ENCODE measurements at places on chromosomes 1 and 21.
A peak's percentile ranks its signal among the peaks of the same experiment; 100 is the strongest.

DNA sequence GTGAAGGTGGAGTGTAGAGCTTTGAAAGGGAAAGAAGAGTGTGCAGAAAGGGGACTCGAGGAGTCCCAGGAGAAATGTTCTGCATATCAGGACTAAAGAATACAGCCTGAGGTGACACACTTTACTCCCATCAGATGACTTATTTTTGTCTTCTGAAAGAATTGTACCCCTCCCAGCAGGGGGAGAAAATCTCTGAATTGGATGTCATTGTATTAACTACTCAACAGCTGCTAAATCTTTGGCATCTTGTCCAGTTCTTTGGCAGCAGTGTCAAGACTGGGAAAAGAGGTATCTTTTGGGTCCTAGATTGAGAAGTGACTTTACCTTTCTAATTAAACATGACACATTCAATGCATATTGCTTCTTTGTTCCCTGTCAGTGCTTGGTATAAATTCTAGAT lies 18.9 kb downstream of the UBE4B start:
- DNase-seq: no peak

DNA sequence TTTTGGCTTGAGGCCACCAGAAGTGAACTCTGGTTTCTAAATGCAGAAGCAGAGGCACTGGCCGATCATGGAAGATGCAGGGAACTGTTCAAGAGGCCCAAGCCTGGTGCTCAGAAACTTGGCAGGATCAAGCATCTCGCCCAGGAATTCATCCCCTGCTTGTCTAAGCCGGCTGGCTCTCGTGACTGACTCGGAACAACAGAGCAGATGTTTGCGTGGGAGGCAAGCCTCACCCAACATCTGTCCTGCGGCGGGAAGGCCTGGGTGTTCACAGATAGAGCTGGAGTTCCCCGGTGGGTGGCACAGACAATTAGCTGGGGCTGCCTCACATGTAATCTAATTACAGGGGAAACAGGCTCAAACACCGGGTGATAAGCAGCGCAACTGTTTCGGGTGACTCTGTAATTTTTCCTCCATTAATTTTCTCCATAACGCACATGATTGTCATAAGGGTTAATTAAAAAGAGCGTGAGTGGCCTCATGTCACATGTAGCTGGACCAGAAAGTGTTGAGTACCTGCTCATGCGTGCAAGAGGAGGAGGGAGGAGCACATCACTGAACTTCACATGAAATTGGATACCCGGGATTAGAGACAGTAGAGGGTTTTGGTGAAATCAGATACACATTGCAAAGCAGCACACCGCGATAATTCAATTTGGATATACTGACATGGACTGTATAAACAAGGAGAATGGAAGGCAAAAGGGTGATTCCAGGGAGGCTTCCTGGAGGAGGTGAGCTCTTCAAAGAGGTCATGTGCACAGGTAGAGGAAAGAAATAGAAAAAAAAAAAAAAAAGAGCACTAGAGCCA lies 180.0 kb downstream of the ETS2 start:
- peak; percentile 85 for DNase-seq

GRCh38 chr1:209565759-209566678 lies 17.5 kb upstream of the CAMK1G start:
- DNase-seq: peak; percentile 93

GRCh38 chr1:40399984-40400704 lies 26.6 kb downstream of the SMAP2 start:
- DNase-seq: no peak

DNA sequence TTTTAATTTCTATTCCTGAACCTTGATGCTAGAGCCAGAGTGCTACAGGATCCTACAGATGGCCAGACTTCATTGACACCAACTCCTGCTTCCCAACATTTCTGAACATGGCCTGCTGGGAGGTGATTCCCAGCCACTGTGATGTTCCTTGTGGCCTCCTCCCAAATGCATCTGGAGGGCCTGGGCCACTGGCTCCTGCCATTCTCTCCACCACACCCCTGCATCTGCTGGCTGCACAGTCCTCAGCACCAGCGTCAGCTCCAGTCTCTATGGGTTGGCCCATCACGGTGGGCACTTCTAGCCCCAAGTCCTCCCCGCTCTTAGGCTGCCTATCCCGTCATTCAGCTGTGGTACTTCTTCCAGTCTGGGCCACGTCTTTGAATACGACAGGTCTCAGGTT lies 91.2 kb upstream of the CD34 start:
- DNase-seq: no peak

GRCh38 chr1:27451343-27451742 lies 38.6 kb downstream of the WASF2 start:
- DNase-seq: no peak

DNA sequence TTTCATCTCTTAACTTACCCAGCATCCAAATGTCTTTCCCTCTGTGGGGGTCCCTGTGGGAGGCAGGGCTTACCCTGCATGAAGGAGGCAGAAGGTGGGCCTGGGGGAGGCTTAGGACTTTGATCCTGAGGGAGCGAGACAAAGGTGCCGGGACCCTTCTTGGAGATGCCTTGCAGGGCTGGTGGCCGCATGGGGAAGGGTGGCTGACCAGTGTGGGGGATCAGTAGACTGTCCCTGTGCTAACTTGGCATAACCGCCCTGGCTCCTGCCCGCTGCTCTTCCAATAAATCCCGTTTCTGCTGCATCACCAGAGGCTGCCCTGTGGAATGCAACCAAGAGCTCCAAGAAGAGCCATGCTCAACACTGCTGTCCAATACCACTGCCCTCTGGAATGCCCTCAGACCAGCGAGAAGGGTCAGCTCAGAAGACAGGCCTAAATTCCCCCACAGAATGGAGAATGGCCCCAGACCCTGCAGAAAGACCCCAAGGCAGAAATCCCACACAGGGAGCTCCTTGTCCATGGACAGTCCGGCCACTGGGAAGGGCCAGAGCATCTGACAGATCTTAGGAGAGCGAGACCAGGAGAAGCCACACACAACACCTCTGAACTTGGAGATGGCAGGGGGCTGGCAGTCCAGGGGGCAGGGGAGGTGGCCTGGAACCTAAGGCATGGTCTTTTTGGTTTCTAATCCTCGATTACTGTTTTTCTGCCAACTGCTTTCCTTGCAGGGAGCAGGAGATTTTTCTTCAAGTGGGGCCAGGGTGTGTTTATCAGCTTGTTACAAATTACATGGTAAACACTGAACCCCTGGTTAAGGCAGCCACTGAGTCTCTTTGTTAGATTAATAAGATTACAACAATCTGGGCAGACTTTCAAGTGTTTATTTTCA lies 46.7 kb upstream of the DMRTB1 start:
- DNase-seq: no peak

DNA sequence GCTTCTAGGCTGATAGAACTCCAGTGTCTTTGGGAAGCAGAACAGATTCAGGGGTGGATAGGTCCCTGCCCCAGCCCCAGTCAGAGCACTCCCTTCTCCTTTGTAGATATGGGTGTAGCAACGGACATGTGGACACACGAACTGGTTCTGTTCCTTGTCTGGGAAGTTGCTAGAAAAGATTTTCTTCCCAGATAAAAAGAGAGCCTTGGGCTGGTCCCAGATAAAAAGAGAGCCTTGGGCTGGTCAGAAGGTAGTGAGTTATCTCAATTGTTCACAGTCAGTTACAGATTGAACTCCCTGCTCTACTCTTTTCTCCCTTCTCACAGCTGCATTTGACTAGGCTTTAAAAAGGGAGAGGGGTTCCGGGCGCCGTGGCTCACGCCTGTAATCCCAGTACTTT lies 7.4 kb upstream of the EFNA1 start:
- DNase-seq: no peak

- no peak for DNase-seq
Measured at GRCh38 chr1:226533220-226533619, 15.3 kb upstream of the STUM start.

- DNase-seq: no peak
Measured at GRCh38 chr21:41916888-41917433, 36.9 kb downstream of the C2CD2 start.

DNA sequence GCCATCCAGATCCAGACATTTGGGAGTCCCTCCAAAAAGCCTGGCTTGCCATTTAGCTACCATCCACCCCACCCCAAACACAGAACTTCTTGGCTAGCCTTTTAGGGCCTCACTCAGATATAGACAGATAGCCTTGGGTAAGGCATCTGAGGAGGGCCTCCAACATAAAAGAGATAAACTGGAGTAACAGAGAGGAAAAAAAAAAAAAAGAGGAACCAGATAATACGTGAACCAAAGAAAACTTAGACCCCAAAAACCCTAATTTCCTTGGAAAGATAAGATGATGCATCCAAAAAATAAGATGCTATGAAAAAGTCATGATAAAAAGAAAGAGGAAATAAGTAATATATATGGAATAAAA lies 19.8 kb upstream of the LSS start:
- DNase-seq: no peak

DNA sequence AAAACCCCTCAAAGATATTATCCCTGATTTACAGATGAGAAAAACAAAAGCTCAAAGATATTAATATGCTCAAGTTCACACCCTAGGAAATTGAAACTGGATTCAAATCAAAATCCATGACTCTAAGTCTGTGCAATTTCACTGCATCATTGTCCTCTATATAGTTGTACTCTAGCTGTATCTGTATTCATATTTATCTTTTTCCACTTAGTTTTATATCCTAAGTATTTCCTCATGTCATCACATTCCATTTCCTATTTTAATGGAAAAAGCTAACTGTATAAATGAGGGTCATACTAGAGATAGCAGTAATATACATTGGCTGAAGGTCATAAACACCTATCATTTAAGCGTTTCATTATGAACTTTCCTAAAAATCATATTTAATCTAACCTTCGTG lies 42.2 kb upstream of the RALGPS2 start:
- DNase-seq: no peak

DNA sequence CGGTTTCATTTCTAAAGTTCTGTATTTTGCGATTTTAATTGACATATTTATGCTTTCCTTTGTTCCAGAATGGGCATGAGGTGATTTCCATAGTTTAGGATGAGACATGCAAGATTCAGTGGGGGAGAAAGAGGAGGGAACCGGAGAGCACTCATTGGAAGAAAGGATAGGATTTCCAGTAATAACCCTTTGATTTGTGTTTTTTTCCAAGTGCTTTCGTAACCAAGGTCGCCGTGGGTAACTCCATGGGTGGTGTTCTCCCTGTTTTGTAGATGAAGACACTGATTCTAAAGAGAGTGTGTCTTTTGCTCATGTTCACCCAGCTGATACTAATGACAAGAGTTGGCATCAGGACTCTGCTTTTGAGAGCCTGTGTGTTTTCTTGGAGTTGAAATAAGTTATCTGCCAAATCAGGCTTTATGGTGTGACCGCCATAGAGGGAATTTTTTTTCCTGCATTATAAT lies 170.1 kb downstream of the DHRS3 start:
- no peak for DNase-seq

DNA sequence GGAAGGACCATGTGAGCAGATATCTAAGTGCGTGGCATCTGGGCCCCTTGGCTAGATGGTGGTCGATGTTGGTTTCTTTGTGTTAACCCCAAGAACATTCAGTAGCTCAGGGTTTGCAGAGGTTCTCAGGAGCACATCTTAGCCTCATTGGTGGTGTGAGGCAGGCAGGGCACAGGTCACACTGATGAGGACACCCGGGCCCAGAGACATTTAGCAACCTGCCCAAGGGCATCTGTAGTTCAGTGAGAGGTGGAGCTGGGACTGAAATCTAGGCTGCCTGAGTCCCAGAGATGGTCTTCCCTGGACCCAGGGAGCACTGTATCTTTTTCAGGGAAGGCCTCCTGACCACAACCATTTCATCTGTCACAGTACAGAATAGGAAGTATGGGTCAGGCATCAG lies 859 bp upstream of the SLC5A9 start:
- no peak for DNase-seq

GRCh38 chr1:13483946-13484345 lies 29.9 kb downstream of the LRRC38 start:
- DNase-seq: no peak

GRCh38 chr1:107990606-107991005 lies 25.6 kb upstream of the VAV3 start:
- DNase-seq: no peak

- no peak for DNase-seq
Measured at GRCh38 chr1:195591917-195592672, 1016.1 kb downstream of the KCNT2 start.

DNA sequence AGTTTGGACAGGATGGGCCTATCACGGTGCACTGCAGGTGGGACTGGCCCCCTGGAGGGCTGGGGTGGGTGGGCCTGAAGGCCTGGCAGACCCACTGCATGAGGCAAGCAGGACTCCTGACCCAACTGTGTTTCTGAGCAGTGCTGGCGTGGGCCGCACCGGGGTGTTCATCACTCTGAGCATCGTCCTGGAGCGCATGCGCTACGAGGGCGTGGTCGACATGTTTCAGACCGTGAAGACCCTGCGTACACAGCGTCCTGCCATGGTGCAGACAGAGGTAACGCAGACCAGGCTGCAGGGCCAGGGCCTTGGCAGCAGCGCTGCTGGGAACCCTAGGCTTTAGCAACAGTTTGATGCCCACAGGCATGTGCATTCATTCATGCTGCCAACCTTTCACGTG lies 29.0 kb upstream of the KDM4A start:
- DNase-seq: no peak

GRCh38 chr1:74357756-74358155 lies 122.6 kb downstream of the TNNI3K start:
- DNase-seq: no peak

GRCh38 chr1:151158751-151159251 lies 2.4 kb downstream of the TNFAIP8L2 start:
- DNase-seq: no peak

- DNase-seq: no peak
Measured at GRCh38 chr1:178530037-178530402, 17.1 kb downstream of the TEX35 start.

DNA sequence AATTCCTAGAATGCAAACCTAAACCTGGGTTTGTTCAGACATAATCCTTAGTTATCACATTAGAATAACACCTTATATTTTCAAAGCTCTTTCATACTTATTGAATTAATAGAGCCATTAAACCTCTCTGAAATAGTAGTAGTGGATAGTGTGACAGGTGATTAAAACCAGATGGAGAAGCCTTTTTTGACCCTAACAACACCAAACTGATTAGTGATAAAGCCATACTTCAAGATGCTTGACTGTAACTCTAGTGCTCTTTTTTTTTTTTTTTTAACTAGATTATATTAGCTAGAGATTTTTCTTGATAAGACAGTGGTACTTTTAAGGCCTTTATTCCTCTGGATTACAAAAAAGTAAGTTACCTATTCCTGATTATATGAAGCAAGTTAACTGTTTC lies 190.1 kb downstream of the ST6GALNAC3 start:
- no peak for DNase-seq

DNA sequence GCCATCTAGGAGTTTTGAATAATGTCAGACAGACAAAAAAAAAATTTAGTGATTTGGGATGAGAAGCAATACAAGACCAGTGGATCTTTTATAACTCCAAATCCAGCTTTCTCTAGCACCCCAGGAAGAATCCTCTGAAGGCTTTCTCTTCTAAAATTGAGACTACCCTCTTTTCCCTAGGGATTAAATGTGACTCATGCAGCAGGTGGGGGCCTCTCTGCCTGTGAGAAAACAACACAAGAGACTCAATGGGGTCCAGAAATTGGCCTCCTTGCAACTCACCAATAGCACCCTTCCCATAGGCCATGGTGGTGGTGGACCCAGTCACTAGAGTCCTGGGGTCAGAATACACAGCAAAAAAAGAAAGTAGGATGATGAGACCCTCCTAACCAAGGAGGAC lies 120.3 kb upstream of the ATP1A1 start:
- DNase-seq: no peak

- DNase-seq: no peak
Measured at GRCh38 chr1:39529901-39530535, 38.6 kb downstream of the BMP8A start.

Measured in suppressor macrophage treated with lipopolysaccharide for 4 hours (primary cell).